ENCODE measurements at places on chromosomes 5 and 9.

DNA sequence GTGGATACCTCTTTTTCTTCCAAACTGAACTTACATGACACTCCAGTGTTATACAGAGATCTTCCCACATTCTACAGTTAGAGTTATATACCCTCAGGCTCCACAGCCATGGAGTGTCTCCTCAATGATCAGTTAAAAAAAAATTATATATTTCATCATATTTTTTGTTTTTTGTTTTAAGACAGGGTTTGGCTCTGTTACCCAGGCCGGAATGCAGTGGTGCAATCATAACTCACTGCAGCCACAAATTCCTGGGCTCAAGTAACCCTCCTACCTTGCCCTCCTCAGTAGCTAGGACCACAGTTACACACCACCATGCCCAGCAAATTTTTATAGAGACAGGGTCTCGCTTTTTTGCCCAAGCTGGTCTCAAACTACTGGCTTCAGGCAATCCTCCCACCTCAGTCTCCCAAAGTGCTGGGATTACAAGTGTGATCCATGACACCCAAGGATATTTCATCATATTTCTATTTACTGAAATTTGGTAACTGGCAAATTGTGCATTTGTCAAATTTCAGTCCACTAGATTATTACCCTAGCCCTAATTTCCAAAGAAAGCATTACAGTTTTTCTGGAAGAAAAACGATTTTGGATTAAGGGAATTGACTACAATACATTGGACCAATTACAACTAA is 18.1 kb upstream of the SCAI start:
- no peak for DNase-seq

DNA sequence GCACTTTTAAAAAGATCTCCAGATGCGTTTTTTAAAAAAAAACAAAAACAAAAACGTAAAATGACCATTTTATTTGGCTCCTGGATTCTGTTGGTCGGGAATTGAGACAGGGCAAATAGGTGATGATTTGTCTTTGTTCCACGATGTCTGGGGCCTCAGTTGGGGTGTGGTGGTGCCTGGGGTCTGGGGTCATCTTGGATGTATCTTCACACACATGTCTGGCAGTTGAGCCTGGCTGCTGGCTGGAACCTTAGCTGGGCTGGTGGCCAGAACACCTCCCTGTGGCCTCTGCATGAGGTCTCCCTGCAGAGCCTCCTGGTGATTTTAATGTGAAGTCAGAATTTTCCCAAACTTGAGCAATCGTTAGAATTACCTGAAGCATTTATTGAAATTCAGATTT is 42.5 kb upstream of the BASP1 start:
- no peak for DNase-seq

DNA sequence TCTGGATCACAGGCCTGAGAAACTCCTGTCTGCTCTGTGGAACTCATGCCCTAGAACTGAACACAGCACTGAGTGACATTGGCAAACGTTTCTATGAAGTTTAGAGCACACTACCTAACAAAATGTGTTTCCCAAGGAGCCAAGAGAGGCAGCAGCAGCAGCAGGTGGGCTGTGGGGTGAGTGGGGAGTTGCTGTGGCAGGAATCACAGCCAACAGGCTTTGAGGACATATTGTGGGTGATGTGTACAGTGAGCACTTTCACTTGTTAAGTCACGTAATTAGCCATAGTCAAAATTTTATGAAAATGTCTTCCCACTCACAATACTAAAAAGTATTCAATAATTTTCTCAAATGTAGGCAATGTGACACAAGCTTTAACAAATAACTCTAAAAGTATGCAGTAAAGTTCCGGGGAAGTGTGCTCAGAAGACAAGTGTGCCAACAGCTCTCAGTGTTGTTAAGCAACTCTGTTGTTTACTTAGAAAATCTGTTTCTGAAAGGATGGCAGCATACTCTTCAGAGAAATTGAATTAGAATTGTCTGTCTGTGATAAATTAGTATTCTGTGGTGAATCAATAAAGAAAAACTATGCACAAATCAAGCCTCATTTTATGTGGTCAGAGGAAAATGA is 482.1 kb downstream of the SEMA5A start:
- DNase-seq: no peak

DNA sequence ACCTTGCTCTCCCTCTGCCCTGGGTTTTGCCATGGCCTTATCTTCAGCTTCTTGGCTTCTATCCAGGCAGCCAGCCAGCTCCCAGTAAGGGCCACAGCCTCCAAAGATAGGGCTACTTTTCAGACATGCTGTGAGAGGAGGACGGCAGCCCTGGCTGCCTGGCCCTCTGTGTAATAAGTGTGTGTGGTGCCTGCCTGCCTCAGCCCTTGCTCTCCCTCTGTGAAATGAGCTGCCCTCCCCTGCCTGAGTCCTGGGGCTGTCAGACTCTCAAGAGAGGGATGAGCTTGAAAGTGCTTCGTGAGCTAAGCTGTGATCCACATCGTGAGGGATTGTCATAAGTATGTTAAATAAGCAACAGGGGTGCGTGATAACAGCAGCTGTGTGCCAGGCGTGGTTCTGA is 8.1 kb downstream of the NDST1 start:
- no peak for DNase-seq

DNA sequence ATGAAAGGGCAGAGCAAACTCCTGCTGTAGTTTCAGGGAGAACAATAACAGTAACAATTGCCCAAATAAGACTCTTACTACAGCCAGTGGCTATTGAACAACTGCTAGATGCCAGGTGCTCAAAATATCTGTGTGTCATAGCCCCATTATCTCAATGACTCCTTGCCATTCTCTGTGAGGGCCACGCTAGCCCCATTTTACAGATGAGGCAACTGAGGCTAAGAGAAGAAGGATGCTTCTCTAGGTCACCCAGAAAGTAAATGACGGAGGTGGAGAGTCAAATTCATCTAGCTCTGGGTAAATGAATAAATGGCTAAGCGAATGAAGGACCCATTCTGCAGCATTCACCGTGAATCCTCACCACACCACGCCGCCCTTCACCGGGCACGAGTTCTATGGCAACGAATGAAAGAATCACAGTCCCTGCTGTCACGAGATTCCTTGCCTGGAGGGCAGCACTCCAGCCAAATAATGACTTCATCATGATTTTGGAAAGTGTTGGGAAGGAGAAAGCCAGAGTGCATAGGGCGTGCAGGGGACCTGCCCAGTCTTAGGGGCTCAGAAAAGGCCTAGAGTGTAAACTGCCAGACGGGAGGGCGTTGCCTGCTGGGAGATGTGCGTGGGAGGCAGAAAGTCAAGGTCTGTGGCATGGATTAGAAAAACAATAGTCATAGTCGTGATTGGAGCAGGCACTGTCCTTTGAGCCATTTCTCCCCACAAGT is 147.2 kb downstream of the C9orf50 start:
- no peak for DNase-seq

GRCh38 chr9:4080921-4081895 is 218.7 kb downstream of the GLIS3 start:
- no peak for DNase-seq

GRCh38 chr5:103347716-103348423 is 89.3 kb downstream of the MACIR start:
- DNase-seq: no peak

- DNase-seq: no peak
Observed at GRCh38 chr9:99400184-99400731, 178.2 kb downstream of the SEC61B start.

DNA sequence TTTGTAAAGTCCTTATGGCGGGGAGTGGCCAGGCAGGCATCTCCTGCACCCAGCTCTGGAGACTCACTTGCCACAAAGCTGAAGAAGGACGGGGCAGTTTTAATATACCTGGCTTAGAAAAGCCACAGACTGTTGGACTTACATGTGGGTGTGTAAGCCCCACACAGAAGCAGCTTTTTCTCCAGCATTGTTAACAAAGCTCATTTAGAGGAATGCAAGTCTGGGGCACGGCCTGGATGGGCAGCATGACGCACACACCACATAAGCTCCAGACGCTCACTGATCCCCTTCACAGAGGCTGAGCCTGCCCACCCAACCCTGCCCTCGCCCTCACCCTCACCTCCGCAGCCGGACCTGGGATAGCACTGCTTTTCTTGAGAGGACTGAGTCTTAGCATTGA is 58.0 kb upstream of the PDE8B start:
- no peak for DNase-seq

All from stimulated activated CD4-positive, alpha-beta T cell treated with anti-CD3 and anti-CD28 coated beads, Interleukin-1b, Interleukin-23, amount 100 ng/mL, for 1 hour (primary cell).